GM19239 (cell line): ENCODE measurements at places on chromosomes 7 and 10.

DNA sequence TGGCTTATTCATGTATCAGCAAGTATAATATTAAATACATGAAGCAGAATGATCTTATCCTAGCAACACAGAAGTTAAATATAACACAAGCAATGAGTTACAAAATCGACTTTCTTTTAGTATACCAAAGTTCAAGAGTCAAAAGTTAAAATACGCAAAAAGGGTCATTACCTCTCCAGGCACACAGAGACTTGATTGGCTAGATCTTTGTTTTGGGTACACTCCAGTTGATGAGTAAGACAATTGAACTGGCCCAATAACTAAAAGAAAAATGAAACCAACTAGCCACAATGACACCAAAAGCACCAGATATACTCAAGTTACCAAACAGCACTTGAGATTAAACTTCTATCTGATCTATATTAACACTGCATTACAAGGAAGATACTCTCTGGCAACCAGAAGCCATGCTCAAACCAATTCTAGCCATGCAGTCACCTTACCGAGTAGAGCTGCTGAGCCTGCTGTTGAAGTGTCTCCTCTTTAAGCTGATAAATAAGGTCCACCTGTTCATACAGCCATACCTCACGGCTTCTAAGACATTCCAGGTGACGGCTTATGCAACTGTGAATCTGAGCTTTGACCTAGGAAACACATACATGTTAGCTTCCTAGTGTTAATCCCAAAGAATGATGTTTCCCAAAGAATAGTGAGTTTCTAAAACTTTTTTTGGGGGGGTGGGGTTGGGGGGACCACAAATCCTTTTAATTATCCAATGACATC, 15.6 kb downstream of the NCOA4 start:
- DNase-seq, result no peak

DNA sequence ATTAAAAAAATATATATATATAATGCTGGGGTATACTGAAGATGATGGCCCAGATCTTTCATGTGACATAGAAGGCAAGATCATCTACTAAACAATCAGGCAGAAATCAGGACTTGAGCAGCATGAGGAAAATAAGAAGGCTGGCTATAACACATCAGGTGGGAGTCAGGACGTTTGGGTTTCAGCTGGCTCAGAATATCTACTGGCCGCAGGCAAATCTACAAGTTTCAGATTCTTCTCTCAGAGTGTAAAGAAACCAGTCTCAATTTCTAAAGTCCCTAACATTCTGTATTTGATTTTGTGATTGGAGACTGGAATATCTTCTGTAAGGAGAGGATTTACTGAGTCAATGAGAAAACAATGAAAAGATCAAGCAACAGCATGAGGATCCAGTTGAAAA, 37.7 kb upstream of the FAM3C start:
- DNase-seq, result no peak

DNA sequence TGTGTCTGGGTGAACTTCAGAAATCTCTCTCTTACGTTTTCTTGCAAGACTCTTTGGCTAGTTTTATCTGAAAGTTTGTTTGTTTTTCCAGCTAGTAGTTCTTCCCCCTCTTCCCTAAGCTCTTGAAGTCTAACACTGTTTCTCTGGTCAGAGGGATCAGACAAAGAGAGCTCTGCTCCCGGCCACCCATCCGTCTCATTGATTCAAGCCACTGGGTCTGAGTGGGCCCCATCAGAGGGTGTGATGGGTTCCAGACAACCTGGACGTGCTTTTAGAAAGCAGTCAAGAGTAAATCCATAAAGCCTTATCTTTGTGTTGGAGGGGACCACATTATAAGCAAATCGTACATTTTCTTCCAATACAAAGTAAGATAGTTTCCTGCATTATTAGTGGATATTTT, 242.6 kb upstream of the C7orf33 start:
- DNase-seq, result no peak

- no peak for DNase-seq
Observed at GRCh38 chr10:86363833-86364490, 2.6 kb downstream of the GRID1 start.

DNA sequence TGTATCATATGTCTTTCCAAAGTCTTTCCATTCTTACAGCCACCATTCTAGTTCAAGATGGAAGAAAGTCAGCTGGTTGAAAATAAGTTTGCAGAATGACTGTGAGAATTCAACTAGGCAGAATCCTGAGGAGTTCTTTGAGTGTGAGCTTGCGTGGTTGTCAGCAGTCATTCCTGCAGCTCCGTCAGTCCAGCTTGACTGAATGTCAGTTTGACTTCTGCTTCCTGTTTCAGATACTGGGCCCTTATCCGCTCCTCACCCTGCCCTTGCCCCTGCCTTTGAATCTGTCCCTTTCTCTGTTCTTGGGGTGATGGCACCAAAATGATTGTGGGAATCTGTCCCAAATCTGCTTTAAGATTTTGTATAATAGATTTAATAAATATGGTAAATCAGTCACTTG, 27.8 kb downstream of the SLC26A5 start:
- DNase-seq, result no peak

GRCh38 chr10:73263693-73264347, 11.4 kb upstream of the MRPS16 start:
- no peak for DNase-seq

DNA sequence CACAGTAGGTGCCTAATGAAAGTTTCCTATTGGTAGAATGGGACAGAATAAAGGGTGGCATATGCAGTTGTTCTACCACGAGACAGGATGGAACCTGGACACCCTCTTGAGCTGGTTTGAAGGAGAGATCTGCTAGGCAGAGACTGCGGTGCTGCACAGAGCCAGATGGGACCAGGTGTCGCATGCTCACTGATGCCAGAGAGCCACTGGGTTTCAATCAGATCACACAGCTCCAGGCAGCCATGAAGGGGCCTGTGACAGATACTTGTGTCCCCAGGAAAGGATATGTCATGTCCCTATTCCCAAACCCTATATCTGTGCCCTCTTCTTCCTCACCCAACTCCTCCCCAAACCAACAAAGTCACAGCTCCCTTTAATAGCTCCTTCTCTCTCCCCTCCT, 235.7 kb downstream of the PRPF18 start:
- DNase-seq, result no peak

- DNase-seq, result no peak
Observed at GRCh38 chr10:74651565-74651964, 174.8 kb upstream of the KAT6B start.

DNA sequence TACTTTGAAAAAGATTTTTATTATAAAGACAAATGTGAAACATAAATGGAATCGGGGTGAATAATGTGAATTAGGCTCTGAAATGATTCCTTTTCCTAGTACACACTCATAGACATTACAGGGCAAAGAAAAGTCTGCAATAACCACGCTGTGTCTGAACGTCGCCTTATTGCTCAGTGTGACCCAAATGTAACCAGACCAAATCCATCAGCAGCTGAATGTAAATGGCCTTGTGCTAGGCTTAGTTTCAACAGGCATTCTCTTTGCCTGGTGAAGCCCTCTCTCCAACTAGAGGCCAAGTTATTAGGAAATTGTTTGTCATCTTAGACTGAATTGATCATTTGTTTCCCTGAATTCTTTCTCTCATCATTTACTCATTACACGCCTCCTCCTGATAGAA, 225.5 kb downstream of the CHCHD3 start:
- no peak for DNase-seq

DNA sequence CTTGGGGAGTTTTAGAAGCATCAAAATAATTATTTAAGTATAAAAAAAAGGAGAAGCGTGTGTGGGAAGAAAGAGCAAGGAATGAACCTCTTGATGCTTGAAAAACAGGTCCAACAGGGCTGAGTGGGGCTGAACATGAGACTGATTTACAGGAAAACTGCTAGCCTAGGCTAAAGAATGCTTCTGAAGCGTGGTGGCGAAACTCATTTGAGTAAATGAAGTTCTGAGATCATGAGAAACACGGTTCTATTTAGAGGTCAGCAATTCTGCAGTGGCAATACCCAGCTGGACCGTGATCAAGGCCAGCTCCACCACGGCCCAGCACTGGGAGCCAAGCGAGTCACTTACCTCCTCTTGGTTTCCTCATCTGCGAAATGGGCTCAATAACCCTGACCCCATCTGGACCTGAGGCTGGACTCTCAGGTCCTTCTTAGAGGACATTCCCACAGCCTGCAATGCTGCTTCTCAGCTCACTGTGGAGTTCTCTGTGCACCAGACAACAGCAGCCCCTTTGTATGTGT, 140.1 kb upstream of the ADAM12 start:
- no peak for DNase-seq

GRCh38 chr10:59536167-59537014, 173.3 kb downstream of the SLC16A9 start:
- DNase-seq, result no peak

GRCh38 chr7:143485094-143485493, 7.4 kb downstream of the TAS2R41 start:
- DNase-seq, result no peak
